GM12865 (cell line): ENCODE measurements at places on chromosomes 12 and 14.

DNA sequence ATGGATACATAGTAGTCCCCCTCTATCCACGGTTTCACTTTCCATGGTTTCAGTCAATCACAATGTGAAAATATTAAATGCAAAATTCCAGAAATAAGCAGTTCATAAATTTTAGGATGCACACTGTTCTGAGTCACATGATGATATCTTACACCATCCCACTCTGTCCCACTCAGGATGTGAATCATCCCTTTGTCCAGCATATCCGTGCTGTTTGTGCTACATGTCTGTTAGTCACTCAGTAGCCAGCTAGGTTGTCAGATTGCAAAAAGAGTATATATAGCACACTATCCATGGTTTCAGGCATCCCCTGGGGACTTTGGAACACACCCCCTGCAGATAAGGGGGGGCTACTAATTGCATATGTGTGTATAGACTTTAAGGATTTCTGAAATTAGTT lies 8.1 kb upstream of the NAA30 start:
- DNase-seq, result no peak

GRCh38 chr14:20440882-20441281 lies 4.9 kb upstream of the KLHL33 start:
- DNase-seq, result no peak

DNA sequence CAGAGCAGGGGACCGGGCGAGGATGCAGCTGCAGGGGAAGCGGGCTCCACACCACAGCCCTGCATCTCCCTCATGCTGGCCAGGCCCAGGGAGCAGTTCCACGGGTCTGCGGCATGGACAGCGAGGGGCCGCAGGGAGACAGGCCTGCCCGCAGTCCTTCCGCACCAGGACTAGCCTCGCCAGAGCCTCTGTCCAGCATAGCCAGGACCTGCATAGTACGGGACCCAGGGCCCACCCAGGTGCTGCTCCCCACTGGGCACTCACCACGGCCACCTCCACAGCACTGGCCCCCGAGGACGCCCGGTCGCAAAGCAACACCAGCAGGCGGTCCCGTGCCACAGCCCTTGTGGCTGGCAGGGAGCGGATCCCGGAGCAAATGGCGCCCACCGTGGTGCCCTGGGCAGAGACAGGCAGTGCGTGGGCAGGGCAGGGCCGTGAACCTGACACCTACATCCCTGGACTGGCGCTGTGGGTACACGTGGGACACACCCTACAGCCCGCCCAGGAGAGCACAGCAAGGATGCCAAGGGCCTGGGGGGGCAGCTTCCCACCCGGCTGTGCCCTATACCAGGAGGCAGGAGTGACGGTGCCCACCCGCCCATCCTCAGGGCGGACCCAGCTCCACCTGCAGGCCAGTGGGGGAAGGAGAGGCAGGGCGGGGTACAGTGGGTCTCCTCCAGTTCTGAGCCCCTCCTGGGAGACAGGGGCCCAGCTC lies 23.8 kb downstream of the JAG2 start:
- no peak for DNase-seq

GRCh38 chr12:13252616-13253015 lies 56.1 kb downstream of the EMP1 start:
- no peak for DNase-seq

DNA sequence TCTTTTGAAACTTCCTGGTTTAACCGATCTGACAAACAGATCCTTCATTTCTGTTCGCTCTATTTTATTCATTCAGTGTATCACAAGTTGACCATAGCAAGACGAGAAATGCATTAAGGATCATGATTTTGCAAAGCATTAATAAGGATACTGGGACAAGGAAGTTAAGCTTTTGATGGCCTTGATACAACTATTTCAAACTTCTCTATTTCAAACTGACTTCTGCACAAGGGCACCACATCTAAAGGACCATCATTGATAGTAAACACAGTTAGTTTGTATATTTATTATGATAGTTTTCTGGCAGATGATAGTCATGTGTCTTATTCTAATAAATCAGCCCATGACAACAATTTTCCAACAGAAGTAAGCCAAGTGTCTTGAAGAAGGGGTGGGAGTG lies 25.8 kb upstream of the PLXNC1 start:
- no peak for DNase-seq
